ENCODE measurements at places on chromosomes 6 and 20.

DNA sequence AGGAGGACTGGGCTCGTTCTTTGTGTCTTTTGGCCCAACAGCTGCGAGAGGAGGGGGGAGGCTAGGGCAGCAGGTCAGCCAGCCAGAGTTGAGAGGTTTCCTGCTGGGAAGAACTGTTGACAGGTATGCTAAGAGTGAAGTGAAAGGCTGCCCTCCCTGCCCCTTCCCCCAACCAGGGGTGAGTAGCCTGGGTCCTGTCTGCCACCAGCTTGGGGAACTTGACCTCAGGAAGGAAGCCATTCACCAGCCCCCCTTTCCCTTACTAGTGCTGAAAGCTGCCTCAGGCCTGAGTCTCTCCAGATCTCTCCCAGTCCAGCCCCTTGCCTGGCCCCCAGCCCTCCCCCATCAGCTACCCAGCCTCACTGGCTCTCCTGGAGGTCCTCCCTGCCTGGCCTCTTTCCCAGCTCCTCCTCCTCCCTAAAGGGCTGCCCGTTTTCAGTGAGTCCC lies 20.7 kb upstream of the ZNF76 start:
- H3K27ac ChIP-seq: no peak overlapping the region
- DNase-seq: no peak
- H3K36me3 ChIP-seq: no peaks in the 10 kb centered on the region

GRCh38 chr20:32675223-32675975 lies 1.7 kb upstream of the C20orf203 start:
- H3K36me3 ChIP-seq: no peaks in the 10 kb centered on the region
- H3K27me3 ChIP-seq: no peaks in the 10 kb centered on the region
- H3K4me3 ChIP-seq: no peak overlapping the region
- H3K27ac ChIP-seq: no peak overlapping the region
- DNase-seq: no peak

DNA sequence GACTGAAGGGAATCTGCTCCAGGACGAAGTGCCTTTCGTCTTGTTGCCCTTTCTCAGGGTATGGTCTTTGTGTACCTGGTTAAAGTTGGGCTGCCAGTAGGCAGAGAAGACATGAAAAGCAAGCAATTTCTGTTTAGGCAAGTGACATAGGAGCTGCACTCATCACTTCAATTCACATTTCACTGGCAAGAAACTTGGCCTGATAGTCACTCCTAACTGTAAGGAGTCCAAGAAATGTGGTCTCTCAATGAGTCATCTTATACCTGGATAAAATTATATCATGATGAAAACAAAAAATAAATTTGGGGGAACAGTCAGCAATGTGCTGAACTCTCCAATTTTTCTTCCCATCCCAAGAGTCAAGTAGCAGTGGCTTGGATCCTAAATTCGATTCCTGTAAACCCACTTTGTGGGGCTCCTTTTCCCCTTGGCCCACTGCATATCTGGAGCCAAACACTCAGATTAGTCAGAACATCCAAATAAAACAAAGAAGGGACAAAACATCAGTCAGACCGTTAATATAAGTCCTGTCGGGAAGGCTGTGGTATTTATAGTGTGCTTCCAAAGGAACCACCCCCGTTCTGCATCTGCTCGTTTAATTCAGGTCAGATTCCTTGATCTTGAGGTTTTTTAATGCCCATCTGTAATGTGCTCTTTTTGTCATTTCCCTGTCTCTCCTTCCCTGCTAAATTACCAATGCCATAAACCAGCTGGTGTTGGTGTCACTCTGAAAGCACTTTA lies 5.0 kb upstream of the GABRR1 start:
- no peak overlapping the region for H3K27ac ChIP-seq
- H3K4me1 ChIP-seq: no peaks in the 10 kb centered on the region
- DNase-seq: no peak
- no peak overlapping the region for H3K4me3 ChIP-seq

GRCh38 chr6:31728767-31729514 lies at the start of gene DDAH2:
DDAH2 (minus strand) TSS chr6:31729299; CDS start chr6:31729161, 138 bp downstream.
- peaks cover 45% of the 10 kb centered on the region for H3K36me3 ChIP-seq
- no peak for DNase-seq
- H3K4me1 ChIP-seq: peaks cover 62% of the 10 kb centered on the region

GRCh38 chr6:144321839-144322591 lies 36.9 kb downstream of the UTRN start:
- H3K4me3 ChIP-seq: no peak overlapping the region
- H3K36me3 ChIP-seq: no peaks in the 10 kb centered on the region
- H3K4me1 ChIP-seq: peaks cover 9% of the 10 kb centered on the region
- DNase-seq: no peak

DNA sequence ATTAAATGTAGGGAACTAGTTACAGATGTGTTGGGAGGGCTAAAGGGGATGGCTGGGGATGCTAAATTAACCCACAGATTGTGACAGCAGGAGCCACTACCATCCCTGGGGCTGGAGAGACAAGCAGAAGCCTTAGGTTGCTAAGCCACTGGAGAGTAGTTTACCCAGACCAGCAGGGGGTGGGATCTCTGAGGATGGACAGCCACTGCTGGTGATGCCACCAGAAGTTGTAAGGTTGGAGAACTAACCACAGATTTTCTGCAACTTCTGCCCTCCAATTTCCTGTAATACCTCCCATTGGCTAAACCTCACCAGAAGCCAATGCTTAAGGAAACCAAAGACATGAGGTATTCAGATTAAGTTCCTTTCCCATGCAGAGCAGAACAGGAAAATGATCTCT lies 139.6 kb upstream of the NOX3 start:
- H3K4me3 ChIP-seq: no peak overlapping the region
- no peak overlapping the region for H3K27ac ChIP-seq
- DNase-seq: no peak
- H3K4me1 ChIP-seq: no peaks in the 10 kb centered on the region

- no peak overlapping the region for H3K4me3 ChIP-seq
- no peak overlapping the region for H3K27ac ChIP-seq
- H3K27me3 ChIP-seq: no peaks in the 10 kb centered on the region
- DNase-seq: no peak
- H3K4me1 ChIP-seq: no peaks in the 10 kb centered on the region
Measured at GRCh38 chr20:54028276-54029011, 42.0 kb downstream of the BCAS1 start.

DNA sequence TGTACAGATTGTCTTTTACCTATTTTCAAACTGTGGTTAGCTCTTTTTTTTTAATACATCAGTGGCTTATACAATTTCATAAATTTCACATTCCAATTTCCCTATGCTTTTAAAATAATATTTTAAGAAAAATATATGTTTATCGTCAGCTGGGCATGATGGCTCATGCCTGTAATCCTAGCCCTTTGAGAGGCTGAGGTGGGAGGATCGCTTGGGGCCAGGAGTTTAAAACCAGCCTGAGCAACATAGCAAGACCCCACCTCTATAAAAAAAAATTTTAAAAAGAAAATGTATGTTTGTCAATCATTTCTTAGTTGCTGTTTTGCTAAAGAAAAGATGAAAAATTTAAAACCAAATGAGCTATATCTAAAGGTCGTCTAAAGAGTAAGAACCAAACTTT lies 3.4 kb downstream of the GJA1 start:
- H3K4me1 ChIP-seq: peaks cover 12% of the 10 kb centered on the region
- H3K27me3 ChIP-seq: peaks cover 17% of the 10 kb centered on the region
- DNase-seq: no peak
- no peaks in the 10 kb centered on the region for H3K36me3 ChIP-seq

Measured in natural killer cell (primary cell).